ENCODE measurements at places on chromosomes 13 and 19.
A peak's percentile ranks its signal among the peaks of the same experiment; 100 is the strongest.

DNA sequence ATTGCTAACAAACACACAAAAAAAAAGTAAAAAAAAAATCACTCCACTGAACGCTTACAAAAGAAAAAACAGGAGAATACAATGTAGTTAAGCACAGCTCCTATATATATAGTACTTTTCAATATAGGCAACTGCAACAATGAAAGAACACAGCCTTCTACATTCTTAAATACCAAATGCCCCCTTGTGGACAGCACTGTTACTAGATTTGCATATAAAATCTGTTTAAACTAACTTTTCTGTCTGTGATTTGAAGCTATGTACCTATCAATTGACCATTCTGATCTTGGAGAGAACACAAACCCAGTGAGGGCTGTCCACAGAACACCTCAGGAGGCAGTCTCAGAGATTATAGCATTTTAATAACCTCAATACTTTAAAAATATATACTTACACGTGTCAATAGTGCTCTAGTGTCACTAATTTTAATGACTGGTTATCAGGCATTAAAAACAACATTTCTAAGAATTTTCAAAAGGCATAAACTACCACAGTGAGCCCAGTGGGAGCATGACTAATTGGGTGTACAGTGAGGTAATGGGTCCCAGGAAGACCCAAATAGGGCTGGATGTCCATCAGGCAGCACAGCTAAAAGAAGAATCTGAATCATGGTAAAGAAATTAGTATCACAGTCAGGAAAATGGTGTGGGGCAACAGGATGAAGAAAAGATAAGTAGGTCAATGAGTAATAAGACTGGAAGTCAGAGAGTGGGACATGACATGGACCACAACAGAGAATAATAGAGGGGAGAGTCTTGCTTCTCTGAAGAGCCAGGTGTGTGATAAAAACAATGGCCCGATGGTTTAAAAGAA is 22.2 kb downstream of the CCDC169 start:
- peak; percentile 27 for DNase-seq

DNA sequence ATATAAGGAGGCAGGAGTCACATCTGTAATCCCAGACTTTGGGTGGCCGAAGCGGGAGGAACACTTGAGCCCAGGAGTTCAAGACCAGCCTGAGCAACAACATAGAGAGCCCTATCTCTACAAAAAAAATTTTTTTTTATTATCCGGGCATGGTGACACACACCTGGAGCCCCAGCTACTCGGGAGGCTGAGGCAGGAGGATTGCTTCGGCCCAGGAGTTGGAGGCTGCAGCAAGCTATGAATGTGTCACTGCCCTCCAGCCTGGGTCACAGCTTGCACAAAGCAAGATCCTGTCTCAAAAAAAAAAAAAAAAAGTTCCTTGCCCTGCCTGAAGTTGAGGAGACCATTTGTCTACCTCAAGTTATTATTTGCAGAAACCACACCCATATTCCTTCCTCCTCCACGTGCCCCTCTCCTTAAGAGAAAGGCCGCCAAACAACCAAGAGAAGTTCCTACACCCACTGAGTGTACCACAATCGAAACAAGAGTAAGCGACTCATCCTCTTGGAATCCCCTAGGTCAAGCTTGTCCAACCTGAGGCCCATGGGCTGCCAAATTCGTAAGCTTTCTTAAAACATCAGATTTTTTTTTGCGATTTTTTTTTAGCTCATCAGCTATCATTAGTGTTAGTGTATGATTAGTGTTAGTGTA is 2.2 kb downstream of the ABCC4 start:
- no peak for DNase-seq

GRCh38 chr13:20197361-20197834 is 4.7 kb upstream of the GJB2 start:
- peak; percentile 62 for DNase-seq

DNA sequence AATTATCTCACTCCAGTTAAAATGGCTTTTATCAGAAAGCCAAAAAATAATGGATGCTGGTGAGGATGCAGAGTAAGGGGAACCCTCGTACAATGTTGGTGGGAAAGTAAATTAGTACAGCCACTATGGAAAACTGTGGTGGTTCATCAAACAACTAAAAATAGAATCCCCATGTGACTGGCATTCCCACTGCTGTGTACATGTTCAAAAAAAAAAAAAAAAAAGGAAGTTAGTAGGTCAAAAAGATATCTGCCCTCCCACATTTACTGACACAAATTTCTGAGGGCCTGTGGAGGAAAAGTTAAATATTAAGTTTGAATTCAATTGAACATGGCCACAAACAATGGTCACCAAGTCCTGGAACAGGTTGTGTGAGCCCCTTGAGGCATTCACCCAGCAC is 9.8 kb upstream of the ZSCAN5A start:
- DNase-seq: no peak

- no peak for DNase-seq
Observed at GRCh38 chr13:101576977-101577376, 124.5 kb downstream of the ITGBL1 start.

GRCh38 chr13:22256111-22256639 is 585.3 kb downstream of the FGF9 start:
- DNase-seq: no peak

- DNase-seq: no peak
Observed at GRCh38 chr13:44382635-44383145, 9.1 kb downstream of the SERP2 start.

GRCh38 chr13:27077451-27077850 is 94.2 kb downstream of the USP12 start:
- no peak for DNase-seq

DNA sequence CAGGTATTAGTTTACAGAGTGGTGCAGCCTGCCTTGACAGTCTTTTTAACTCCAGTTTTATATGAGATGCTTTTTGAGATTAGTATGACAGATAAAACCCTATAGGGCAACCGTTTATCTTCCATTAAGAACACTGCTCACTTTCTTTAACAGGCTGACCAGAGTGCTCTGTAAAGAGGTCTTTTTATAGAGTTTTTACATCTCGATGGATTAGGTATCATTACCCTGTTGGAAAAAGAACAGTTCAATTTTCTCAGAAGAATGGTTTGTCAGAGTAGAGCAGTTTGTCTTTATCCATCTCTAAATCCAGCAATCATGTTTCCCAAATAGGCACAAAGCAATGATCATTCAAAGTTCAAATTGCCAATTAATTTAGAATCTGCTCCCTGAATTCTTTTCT is 395.2 kb upstream of the ARGLU1 start:
- no peak for DNase-seq

- DNase-seq: no peak
Observed at GRCh38 chr19:9323557-9323918, 441 bp upstream of the ZNF559 start.

- DNase-seq: no peak
Observed at GRCh38 chr13:30026093-30026492, 175.7 kb upstream of the UBL3 start.

- no peak for DNase-seq
Observed at GRCh38 chr19:38252941-38253691, 3.1 kb downstream of the PPP1R14A start.

- DNase-seq: no peak
Observed at GRCh38 chr19:13045812-13046211, 50.5 kb downstream of the NFIX start.

GRCh38 chr13:92487238-92487637 is 739.4 kb upstream of the GPC6 start:
- no peak for DNase-seq

- no peak for DNase-seq
Observed at GRCh38 chr13:22198001-22198400, 527.1 kb downstream of the FGF9 start.

- DNase-seq: no peak
Observed at GRCh38 chr19:52231154-52231910, 38.1 kb upstream of the ZNF766 start.

DNA sequence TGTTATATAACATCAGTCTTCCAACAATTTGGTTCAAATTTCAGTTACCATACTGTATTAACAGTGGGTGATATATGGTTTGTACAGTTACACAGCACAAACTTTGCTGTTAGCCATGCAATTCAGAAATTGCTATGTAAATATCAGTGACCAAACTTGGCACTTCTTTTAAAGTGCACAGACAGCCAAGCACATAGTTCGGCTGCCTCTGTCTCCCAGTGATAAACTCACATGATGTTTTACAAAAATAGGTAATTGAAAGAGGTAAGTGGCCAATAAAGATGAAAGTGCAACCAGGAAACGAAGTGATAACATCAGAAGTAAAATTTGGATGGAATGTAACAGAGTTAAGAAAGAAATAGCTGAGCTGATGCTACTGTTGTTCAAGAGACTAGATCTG is 143.9 kb downstream of the PCDH9 start:
- no peak for DNase-seq

- no peak for DNase-seq
Observed at GRCh38 chr13:44171156-44171555, 202.5 kb upstream of the SERP2 start.

DNA sequence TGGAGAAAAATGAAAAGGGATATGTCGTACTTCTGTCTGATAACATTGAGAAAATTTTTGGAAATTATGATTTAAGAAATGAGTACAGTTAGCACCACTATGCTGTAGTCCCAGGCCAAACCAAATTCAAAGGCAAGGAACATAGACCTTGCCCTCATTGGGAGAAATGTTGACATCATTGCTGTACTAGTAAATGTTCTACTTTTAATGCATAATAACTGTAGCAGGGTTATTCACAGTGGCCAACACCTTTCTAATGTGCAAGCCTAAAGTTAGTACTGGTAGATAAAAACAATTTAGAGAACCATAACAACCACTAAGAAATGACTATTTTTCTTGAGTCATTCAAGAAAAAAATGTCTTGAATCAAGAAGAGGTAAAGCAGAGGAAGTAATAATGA is 792.6 kb upstream of the GPC6 start:
- DNase-seq: no peak

DNA sequence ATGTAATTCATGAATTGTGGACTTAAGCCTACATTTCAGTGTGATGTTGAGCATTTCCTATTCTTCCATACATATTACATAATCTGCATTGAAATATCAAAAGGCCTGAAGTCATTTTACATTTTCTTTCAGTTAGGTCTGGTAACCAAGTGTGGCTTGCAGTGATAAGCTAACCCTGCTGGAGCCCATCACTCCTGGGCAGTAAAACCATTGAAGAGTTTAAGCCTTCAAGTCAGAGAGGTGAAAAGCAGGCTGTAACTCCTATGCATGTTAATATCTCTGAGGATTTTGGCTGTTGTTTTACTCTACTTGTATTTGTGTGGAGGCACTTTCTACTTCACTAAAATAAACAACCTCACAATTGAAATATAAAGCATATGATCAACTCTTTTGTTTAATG is 248.8 kb downstream of the SLITRK5 start:
- no peak for DNase-seq

GRCh38 chr19:50826492-50827240 is 3.1 kb upstream of the KLK1 start:
- no peak for DNase-seq

- no peak for DNase-seq
Observed at GRCh38 chr13:20416223-20416745, 109.4 kb downstream of the CRYL1 start.

- DNase-seq: peak; percentile 67
Observed at GRCh38 chr19:3821857-3822364, 35.7 kb upstream of the MATK start.

DNA sequence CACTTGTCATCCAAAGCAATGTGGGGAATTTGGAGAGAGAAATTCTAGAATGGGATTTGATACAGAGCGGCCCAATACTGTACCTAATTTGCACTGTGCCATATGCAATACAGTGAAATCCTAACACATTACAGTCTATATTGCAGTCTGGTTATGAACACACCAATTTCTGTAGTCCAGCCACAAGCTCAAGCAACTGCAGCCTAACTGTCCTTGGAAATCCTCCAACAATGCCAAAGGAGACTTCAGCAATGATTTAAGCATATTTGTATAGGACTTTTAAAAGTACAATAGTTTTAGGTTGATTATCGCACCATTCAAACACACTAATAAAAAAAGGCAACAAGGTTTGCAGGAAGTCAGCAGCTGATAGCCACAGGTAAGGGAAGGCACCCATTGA is 17.3 kb downstream of the DIAPH3 start:
- DNase-seq: no peak

DNA sequence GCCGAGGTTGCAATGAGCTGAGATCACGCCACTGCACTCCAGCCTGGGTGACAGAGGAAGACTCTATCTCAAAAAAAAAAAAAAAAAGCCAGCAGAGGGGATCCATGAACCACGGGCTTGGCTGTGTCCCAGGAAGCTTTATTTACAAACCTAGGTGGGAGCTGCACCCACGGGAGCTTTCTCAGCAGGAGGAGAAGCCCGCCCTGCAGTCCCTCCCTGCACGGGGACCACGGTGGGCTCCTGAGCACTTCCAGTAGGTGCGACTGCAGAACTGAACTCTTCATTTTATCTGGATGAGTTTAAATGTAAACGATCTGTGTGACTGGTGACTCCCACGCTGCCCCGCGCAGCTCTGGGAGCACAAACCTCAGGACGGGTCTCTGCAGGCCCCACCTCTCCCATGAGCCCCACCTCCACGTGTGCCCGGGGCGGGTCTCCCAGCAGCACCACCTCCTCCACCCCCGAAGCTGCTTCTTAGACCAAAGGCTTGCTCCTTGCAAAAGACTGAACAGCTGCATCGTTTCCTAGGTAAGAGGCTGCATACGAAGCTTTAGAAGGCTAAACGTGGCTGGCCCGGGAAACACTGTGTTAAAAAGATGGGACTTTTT is 66.4 kb downstream of the SPACA7 start:
- DNase-seq: peak; percentile 21

- no peak for DNase-seq
Observed at GRCh38 chr19:5143471-5144411, 174.8 kb downstream of the KDM4B start.
